ENCODE measurements at places on chromosomes 3 and 15.

GRCh38 chr15:38876211-38876610 is 311.6 kb upstream of the RASGRP1 start:
- no peak for DNase-seq

DNA sequence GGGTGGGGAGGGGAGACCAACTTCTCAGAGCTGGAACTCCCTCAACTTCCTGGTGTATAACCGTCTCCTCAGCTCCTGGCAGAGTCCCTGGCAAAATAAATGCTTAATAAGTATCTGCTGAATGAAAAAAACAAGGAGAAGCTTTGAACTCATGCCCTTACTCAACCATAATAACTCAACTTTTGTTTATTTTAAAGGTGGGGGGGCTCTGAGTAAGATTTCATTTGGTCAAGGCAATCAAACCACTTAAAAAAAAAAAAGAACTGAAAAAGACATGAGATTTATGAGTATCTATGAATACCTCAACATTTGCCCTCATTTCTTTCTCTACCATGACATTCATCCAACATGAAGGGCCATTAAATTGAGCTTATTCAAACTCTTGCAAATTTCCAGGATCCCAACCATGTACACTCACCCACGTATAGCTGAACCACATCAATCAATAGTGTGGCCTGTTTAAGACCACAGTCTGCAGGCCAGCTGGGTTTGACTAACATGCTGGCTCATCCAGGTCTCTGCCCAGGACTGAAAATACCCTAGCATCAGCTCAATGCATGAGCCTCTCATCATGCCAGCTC is 157.9 kb downstream of the FOXP1 start:
- no peak for DNase-seq

DNA sequence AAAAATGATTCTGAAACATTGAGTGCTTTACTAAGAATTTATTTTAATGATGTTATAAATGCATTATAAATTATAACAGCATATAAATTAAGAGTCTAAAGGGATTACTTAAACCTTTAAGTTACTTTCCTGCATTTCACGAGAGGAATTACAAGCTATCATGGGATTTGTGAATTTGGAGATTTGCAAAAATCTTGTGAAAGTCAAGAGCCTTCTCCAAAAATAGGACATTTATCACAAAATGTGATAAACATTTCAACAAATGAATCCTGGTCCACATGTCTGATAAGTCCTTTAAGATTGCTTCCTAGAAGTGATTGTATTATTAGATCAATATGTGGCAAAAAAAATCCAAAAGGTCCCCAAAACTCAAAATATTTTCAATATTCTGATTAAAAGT is 154.5 kb downstream of the ATP8B4 start:
- no peak for DNase-seq

- DNase-seq, result no peak
These were observed 32.0 kb downstream of the B3GALNT1 start for GRCh38 chr3:161073181-161073580.

DNA sequence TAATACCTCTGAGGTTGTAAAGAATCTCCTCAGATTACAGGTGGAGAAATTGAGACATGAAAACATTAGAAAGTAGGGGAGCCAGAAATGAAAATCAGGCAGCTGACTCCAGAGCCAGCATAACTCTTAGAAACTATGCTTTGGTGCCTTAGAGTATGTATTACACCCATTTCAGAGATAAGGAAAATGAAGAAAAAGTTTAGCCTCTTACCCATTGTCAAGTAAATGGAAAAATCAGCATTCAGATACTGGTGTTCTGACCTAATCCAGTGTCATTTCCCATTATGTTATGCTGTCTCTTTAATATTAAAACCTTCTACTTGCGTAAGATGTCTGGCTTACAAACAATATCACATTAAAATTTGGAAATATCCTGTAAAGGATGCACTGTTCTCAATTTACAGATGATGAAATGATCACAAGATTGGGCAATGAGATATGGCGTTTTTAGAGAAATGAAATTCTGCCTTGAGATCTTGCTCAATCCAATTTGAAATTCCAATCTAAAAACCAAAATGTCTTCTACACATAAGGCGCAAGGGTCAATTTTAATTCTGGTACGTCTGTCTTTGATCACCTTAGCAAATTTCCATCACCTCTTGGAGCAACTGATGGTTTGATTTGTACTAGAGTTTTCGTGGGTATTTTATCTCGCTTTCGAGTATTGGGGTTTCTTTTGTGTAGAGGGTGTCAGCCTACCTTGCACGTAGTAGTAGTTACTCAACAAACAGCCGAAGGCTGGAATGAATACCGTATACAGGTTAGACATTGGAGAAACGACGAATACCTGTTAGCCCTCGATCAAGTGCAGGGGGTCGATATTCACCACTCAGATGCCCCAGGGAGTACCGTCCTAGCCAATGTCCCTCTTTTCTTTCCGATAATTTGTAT is 902 bp upstream of the ZCWPW2 start:
- DNase-seq, result peak; percentile 33

GRCh38 chr3:114363554-114364202 is 69.8 kb downstream of the TIGIT start:
- no peak for DNase-seq

GRCh38 chr3:100144255-100144866 is 30.1 kb upstream of the FILIP1L start:
- DNase-seq, result peak; percentile 55

DNA sequence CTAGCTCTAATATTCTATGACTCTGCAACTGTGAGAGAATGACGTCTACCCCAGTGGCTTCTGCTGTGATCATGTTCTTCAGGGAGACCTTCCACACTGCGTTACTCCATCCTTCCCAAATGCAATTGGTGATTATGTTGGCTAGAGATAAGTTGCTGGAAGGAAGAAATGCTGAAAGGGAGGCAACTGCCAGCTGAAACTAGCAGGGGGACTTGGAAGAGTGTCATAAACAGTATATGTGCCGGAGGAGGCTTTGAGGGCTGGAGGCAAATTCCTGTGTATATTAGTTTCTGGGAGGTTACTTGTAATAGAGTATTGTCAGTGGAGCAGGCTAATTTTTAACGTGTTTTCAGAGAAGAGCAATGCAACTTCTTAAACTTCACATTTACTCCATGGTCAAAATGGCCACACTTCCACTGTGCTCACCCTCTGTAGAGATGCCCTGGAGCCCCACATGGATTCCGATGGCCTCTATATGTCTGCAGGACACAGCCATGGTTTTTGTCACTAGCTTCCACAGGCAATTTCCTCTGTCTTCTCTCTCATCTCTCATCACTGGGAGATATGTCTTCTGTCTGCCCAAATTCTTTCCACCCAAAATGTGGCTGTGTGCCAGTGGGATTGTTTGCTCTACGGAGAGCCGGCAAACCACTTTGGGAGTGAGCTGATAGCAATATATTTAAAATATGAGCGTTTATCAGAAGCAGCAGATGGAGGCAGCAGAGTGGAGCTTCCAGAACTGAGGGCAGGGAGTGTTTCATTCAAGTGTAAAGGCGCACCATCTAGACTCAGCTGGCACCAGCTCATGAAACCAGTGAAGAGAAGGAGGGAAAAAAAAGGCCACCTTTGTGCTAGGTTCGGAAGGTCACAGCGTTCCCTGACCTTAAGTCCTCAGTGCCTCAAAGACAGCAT is 13.3 kb upstream of the CD47 start:
- DNase-seq, result no peak

DNA sequence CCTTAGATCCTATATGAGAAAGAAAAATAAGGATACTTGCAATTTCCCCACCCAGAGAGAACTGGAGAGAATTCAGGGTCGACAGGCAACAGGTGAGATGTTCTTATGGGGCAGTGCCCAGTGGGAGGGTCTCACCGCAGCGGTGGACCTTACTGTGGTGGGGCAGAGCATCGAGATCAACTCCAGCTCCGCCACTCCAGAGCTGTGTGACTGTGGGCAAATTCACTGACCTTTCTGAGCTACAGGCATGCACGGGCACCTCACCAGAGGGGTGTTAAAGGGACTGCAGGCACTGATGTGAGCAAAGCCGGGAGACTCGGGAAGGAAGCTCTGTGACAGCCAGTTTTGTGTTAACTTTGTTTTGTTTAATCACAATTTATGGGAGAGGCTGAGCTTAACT is 30.9 kb downstream of the RGMA start:
- no peak for DNase-seq

- DNase-seq, result peak; percentile 31
These were observed 452.1 kb upstream of the KCNMB2 start for GRCh38 chr3:178083906-178084866.

GRCh38 chr3:190234621-190235020 is 87.6 kb downstream of the CLDN1 start:
- no peak for DNase-seq

GRCh38 chr15:56869573-56869972 is 48.9 kb upstream of the TCF12 start:
- peak; percentile 62 for DNase-seq

GRCh38 chr3:194998948-194999347 is 272.0 kb downstream of the XXYLT1 start:
- no peak for DNase-seq

DNA sequence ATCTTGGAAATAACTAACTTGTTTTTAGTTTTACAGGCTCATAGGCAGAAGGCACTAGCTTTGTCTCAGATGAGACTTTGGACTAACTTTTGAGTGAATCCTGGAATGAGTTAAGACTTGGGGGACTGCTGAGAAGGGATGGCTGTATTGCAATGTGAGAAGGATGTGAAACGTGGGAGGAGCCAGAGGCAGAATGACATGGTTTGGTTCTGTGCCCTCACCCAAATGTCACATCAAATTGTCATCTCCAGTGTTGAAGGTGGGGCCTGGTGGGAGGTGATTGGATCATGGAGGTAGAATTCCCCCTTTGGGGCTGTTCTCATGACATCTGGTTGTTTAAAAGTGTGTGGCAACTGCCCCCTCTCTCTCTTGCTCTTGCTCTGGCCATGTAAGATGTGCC is 28.8 kb upstream of the CCDC50 start:
- DNase-seq, result no peak

DNA sequence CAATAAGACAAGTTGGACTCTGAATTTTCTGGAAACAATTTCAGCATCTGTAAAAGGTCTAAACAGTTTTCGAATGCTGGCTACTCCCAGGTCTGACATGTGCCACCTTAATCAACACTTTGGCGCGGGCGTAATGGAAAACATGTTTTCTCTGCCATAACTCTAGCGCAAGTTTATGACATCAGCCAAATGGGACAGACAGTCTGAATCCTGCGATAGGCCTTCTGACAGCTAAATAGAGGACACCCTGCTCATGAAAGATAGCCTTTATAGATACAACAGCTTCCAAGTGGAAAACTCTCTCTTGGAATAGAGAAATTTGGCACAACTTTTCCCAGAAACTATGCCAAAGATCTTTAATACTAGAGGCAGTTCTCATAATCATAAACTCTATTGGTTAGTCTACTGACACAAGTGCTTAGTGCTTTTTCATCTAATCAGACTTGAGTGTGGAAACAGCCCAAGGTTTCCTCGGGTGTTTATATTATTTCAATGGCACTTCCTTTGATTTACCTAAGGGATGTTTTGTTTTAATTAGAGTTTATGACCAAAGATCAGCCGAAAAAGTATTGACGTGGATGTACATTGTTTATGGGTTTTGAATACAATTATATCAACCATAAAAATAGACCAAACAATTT is 120.1 kb upstream of the DPH6 start:
- no peak for DNase-seq

GRCh38 chr3:13268120-13268519 is 152.0 kb downstream of the NUP210 start:
- DNase-seq, result no peak

DNA sequence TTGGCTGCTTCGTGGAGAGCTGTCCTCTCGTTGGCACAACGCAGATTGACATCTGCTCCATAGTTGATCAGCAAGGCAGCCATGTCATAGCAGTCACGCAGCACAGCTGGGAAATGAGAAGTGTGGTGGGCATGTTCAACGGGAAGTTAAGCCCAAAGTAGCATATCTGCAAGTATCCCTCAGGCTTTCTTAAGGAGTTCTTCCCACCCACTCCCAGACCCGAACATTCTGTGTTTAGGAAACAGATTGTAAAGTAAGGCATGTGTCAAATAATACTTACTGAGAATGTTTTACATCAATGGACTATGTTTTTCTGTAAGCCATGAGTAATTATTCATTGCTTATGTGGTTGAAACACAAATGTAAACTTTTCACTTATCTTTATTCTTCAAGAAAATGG is 9.2 kb downstream of the ASB14 start:
- no peak for DNase-seq

- DNase-seq, result no peak
These were observed 155.2 kb upstream of the CGNL1 start for GRCh38 chr15:57221134-57221533.

DNA sequence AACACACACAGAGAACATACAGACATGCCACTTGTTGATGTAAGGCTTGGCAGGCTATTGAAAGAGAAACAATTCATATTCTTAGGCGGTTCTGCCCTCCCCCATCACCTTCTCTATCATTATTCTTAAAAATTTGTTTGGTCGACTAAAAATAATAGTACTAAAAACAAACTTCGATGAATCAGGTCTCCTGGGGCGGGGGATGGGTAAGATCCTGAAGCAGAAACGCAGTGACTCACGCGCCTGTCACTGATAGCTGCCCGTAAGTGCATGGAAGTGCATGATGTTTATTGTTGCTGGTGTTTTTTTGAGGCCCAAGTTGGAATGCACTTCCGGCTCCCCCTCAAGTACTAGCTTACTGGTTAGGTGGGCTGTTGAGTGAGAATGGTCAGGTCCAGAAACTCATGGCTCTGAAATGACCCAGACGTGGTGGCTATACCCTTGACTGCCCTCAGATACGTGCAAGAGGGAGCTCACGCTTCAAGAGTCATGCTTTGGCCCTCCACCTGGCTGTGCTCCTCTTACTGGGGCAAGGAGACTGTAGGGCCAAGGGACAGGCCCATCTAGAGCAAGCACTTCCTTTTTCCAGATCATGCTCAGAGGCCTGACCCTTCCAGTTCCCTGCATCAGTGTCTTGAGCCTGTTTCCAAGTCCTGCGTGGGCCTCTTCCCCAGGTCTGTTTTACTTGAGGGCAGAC is 10.9 kb downstream of the SMAD3 start:
- DNase-seq, result no peak

GRCh38 chr3:33426630-33427317 is 13.4 kb downstream of the UBP1 start:
- DNase-seq, result no peak

DNA sequence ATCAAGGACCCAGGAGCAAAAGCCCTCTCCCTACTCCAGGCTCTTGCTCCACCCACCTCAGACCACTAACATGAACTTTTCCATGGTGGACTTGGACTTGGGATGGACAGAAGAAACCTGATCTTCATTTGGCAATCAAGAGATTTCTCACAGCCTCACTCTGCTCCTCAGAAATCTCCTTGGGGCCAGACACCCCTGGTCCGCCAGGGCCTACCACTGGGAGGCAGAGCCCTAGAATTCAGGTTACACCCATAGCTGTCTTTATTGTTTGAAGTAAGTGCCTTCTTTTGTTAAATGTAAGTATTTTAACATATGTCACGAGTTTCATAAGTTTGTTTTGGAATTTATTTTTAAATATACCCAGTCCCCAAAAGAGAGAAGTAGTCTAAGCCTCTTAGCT is 13.2 kb downstream of the SHF start:
- DNase-seq, result no peak

GRCh38 chr15:101003081-101003480 is 83.9 kb downstream of the LRRK1 start:
- DNase-seq, result peak; percentile 74

Data from KBM-7 (cell line).